ENCODE measurements at places on chromosomes 1 and 21. TPM values are rescaled to one million over a fixed set of nuclear protein-coding genes. Genes with fewer than 3 reads are reported as not detected.
A peak's percentile ranks its signal among the peaks of the same experiment; 100 is the strongest.

Gene RGL1
- total RNA-seq: 29.2 TPM

Gene TRMT13
- total RNA-seq: 11.5 TPM

GRCh38 chr1:12174924-12175810 is 8.4 kb downstream of the TNFRSF1B start:
- H3K4me1 ChIP-seq: peaks cover 4% of the 10 kb centered on the region
- H3K36me3 ChIP-seq: no peaks in the 10 kb centered on the region
- H3K27ac ChIP-seq: peak overlapping the region; percentile 77

GRCh38 chr1:87305762-87306161 is 22.9 kb upstream of the LMO4 start:
- no peak for DNase-seq
- peaks cover 3% of the 10 kb centered on the region for H3K4me1 ChIP-seq
- H3K27ac ChIP-seq: no peak overlapping the region
- H3K36me3 ChIP-seq: no peaks in the 10 kb centered on the region
- no peaks in the 10 kb centered on the region for H3K27me3 ChIP-seq

- peaks cover 2% of the 10 kb centered on the region for H3K36me3 ChIP-seq
- H3K4me3 ChIP-seq: peak overlapping the region; percentile 91
- peak; percentile 59 for DNase-seq
- H3K27ac ChIP-seq: peak overlapping the region; percentile 92
- no peaks in the 10 kb centered on the region for H3K27me3 ChIP-seq
- no peaks in the 10 kb centered on the region for H3K4me1 ChIP-seq
Measured at GRCh38 chr1:27726173-27727044, 648 bp downstream of the FAM76A start.

GRCh38 chr1:16156848-16157495 is 1.1 kb upstream of the EPHA2 start:
- no peak overlapping the region for H3K4me3 ChIP-seq
- H3K36me3 ChIP-seq: no peaks in the 10 kb centered on the region
- no peak overlapping the region for H3K27ac ChIP-seq
- H3K4me1 ChIP-seq: peaks cover 20% of the 10 kb centered on the region

DNA sequence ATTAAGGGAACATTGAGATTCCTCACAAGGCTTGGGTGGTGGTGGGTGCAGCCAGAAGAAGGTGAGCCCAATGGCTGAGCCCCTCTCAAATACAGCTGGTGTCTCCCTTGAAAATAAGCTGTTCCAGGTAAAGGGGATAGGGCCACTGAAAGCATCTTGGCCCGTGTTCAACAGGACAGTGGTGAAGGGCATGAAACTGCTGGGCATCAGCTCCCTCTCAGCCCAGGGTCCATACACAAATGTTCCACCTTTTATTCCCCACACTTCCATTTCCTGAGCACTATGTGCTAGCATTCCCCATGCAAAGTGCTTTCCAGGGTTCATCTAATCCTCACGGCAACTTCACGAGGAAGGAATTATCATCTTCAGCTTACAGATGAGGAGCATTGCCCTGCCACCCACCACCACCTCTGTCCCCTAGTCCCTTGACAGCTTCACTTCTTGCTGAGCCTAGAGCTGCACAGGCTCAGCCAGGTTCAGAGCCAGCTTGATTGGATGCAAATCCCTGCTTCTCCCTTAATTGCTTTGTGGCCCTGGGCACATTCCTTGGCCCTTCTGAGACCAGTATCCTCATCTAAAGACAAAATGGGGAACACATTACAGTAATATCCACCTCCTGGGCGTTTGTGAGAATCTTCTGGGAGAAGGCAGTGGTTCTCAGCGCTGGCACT is 9.6 kb downstream of the TAGLN2 start:
- DNase-seq: no peak
- H3K4me3 ChIP-seq: no peak overlapping the region
- peaks cover 17% of the 10 kb centered on the region for H3K36me3 ChIP-seq
- H3K4me1 ChIP-seq: peaks cover 36% of the 10 kb centered on the region
- H3K27ac ChIP-seq: peak overlapping the region; percentile 20

DNA sequence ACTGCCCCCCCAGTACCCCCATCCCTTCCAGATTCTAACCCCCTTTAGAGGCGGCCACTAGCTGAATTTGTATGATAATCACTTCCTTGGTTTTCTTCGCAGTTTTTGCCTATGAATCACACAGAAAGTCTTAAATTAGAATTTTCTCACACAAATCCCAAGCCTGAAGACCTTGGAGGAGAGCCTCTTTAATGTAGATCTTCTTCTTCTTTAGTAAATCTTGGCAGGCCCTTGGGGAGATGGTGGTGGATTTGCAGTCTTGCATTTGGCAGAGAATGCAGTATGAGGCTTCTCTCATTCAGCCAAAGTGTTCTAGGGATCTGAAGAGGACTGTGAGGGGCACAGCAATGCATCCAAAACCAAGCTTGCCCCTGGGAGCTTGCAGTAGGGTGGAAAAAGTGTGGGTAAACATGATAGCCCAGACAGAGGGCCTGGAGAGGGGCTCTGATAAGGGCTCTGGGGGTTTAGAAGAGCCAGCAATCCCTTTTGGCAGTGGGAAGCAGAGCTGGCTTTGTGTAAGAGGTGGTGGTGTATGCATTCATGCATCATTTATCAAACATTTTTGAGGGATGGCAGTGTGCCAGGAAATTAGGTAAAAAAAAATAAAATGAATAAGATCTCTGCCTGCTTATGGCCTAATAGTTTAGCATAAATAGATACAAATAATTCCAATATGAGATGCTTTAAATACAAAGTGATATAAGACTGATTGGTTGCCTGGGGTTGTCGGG is 7.7 kb upstream of the CDC42 start:
- H3K4me3 ChIP-seq: no peak overlapping the region
- no peak overlapping the region for H3K27ac ChIP-seq
- H3K4me1 ChIP-seq: peaks cover 5% of the 10 kb centered on the region
- H3K27me3 ChIP-seq: no peaks in the 10 kb centered on the region
- peak; percentile 35 for DNase-seq

GRCh38 chr1:51114137-51114536 is 12.1 kb downstream of the C1orf185 start:
- DNase-seq: no peak
- no peaks in the 10 kb centered on the region for H3K4me1 ChIP-seq
- no peak overlapping the region for H3K27ac ChIP-seq
- no peaks in the 10 kb centered on the region for H3K27me3 ChIP-seq
- H3K36me3 ChIP-seq: no peaks in the 10 kb centered on the region
- H3K4me3 ChIP-seq: no peak overlapping the region

DNA sequence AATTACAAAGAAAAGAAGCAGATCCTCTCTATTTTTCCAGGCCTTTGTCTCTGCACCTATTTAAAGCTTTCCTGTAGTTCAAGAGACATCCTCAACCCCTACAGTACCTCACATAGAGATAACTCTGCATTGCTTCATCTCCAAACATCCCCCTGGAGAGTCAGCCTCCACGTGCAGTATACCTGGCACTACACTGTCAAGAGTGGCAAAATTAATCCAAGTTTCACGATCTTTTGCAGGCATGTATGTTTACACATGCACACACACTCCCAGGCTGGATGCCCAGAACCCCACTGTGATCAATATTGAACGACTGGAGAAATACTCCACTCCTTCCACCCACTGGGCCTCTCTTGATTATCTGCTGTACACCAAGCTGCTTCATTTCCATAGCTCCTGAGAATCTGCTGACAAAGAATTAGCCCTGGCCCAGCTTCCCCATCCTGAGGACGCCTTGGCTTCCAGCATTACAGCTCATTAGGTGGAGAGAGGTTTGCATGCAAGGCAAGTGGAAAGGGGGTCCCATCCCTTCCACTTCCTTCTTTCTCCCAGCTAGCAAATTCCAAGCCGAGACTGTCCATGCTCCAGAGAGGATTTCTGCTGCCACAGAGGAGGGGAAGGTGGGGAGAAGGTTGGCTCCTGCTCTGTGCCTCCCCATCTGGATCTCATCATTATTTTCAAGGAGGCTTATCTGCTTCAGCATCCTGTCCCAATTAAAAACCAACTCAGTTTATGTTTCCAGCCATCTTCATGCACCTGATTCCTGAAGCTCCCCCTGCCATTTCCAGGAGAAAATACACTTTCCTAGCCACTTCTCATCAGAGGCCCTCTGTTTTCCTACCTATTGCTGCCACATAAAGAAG is 66.5 kb upstream of the GOLT1A start:
- H3K4me3 ChIP-seq: no peak overlapping the region
- peaks cover 91% of the 10 kb centered on the region for H3K4me1 ChIP-seq
- no peak overlapping the region for H3K27ac ChIP-seq
- no peaks in the 10 kb centered on the region for H3K27me3 ChIP-seq
- H3K36me3 ChIP-seq: no peaks in the 10 kb centered on the region

All from lung (tissue), 17 donors.